ENCODE measurements at places on chromosomes 6 and 20.

GRCh38 chr20:4018023-4018748, 2.8 kb upstream of the RNF24 start:
- no peak for DNase-seq

- no peak for DNase-seq
These were observed 69.2 kb upstream of the CST7 start for GRCh38 chr20:24879875-24880274.

DNA sequence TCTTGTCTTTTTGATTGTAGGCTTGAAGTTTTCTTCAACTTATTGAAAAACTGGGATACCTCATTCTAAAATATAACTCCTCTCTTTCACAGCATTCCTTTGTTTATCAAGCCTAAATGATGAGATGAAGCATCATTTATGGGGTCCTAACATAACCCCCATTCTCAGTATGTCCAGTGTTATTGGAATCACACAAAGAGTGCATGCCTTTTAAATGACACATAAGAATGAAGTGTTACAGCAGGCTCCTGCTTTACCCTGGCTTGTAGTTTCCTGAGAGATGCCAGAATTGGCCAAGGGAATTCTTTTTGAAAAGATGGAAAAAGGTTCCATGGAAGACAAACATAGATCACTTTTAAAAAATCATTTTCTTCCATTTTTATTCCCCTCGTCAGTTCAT, 502.4 kb downstream of the BCKDHB start:
- DNase-seq: no peak

GRCh38 chr20:47951521-47951971, 166.3 kb upstream of the SULF2 start:
- DNase-seq: no peak
